Activated effector memory CD4-positive, alpha-beta T cell treated with Interleukin-2 at 50 U/mL for 16 hours (primary cell): ENCODE measurements at places on chromosomes 12 and 14.

GRCh38 chr14:103517174-103517566 lies 5.5 kb downstream of the CKB start:
- DNase-seq, result no peak

GRCh38 chr14:50864946-50865345 lies 6.9 kb upstream of the ABHD12B start:
- no peak for DNase-seq

DNA sequence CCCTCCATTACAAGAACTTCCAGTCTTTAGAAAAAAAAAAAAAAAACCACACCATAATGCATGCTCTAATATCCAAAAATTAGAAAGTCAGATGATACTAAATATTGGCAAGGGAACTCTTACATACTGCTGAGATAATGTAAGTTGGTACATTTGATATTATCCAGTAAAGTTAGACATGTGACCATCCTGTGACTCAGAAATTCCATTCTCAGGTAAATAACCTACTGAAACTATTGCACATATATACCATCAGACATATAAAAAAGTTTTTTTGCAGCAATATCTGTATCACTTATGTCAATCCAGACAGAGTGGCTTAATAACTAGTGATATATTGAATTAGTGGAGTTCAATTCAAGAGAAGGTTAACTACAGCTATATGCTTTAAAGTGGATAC lies 63.5 kb downstream of the KITLG start:
- no peak for DNase-seq

DNA sequence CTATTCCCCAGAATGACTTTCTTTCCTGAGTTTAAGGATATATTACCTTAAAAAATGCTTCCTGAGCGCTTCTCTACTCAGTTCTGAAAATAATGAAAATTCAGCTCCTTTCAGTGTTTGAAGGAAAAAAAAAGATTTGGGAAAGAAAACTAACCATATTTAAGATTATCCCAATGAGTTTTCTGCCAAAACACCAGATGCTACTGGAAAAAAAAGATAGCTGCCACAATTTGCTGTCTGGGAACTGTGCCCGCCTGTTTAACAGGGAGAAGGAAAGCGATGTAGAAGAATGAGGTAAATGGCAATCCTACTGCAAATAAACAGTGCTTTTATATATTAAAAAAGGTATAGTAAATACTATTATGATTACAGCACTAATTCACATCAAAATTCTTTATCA lies 367.6 kb upstream of the PRICKLE1 start:
- no peak for DNase-seq

- DNase-seq, result peak; percentile 71
Measured at GRCh38 chr12:14884458-14884878, 1.2 kb downstream of the MGP start.

- DNase-seq, result no peak
Measured at GRCh38 chr12:107657133-107657532, 28.5 kb upstream of the PWP1 start.

GRCh38 chr14:92690171-92691011 lies 58.0 kb downstream of the LGMN start:
- no peak for DNase-seq

DNA sequence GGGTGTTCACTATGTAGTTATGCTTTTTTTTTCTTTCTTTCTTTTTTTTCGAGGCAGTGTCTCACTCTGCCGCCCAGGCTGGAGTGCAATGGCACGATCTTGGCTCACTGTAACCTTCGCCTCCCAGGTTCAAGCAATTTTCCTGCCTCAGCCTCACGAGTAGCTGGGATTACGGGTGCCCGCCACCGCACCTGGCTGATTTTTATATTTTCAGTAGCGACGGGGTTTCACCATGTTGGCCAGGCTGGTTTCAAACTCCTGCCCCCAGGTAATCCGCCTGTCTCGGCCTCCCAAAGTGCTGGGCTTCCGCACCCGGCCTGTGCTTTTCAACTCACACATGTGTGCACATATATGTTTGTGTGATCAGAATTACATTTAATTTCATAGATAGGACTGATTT lies 38.9 kb upstream of the AMN start:
- DNase-seq, result no peak

GRCh38 chr14:49946320-49947141 lies 53.6 kb downstream of the ARF6 start:
- DNase-seq, result peak; percentile 6

- no peak for DNase-seq
Measured at GRCh38 chr14:60648934-60649874, at the start of gene SIX1. Gene SIX1 (minus strand): TSS chr14:60649477. CDS start chr14:60649189, 288 bp downstream.
